ENCODE measurements at places on chromosomes 4 and X.

- DNase-seq: no peak
Observed at GRCh38 chr4:74449571-74450297, 4.8 kb downstream of the AREG start.

- no peak for DNase-seq
Observed at GRCh38 chr4:73710094-73710493, 30.3 kb upstream of the CXCL8 start.

DNA sequence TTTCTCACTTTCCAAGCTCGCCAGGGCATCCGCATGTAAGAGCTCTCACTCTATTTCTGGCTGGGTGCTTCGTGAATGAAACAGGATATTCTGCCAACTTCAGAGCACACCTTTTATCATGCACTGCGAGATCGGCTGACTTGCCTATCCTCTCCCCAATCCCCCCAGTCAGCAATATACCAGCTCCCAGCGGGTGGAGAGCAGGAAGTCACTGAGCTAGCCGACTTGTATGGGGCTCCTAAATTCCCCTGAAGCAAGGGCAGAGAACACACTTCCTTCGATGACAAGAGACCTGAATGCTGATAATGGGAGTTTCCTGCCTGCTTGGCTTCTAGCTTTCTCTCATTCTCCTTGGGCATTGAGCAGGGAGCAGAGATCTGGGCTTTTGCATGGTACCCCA is 33.8 kb upstream of the MAMLD1 start:
- no peak for DNase-seq

DNA sequence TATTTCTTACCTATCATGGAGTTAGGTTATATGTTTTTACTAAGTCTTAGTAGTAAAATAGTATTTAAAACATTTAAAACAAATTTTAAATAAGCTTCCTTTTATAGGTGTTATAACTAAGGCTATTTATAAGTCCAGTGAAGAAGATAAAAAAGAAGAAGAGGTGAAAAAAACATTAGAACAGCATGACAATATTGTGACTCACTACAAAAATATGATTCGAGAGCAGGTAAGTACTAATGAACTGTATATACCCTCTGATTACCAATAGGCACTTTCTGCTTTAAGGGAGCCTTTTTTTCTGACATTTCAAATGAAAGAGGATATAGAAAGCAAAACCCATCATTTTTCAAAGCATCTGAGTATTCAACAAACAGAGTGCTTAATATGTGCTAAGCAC is 76.6 kb downstream of the USO1 start:
- DNase-seq: no peak

- DNase-seq: no peak
Observed at GRCh38 chrX:30905321-30905720, 16.3 kb upstream of the TAB3 start.

GRCh38 chr4:14716691-14717090 is 285.6 kb upstream of the CPEB2 start:
- no peak for DNase-seq

- DNase-seq: peak; percentile 33
Observed at GRCh38 chrX:102155806-102156179, at the start of gene BEX5. TSS of gene BEX5 (minus strand) at chrX:102155977. CDS start at chrX:102154265, 1,712 bp downstream.

- DNase-seq: no peak
Observed at GRCh38 chrX:97326456-97326855, 442.7 kb downstream of the RPA4 start.

DNA sequence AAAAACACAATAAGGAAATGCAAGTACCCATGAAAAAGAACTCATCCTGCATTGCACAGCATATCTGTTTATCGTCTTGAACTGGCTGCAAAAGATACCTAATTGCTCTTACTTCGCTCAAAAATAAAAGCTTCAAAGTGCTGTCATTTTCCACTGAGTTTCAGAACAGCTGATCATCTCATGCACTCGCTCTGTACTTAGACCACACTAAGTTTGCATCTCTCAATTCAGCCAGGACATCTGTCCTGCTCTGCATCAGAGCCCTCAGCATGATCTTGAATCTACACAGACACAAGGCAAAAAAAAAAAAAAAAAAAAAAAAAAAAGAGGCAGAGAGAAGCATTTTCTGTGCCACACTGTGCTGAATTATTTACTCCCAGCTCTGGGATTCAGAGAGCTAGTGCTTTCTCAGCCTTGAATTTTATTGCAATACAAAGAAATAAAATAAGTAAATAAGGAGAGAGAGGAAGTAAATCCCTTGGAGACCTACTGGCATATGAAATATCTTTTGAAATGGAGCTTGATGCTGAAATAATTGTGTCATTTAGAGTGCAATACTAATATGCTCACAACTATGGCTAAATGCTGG is 81.3 kb downstream of the PPP1R2C start:
- DNase-seq: no peak

DNA sequence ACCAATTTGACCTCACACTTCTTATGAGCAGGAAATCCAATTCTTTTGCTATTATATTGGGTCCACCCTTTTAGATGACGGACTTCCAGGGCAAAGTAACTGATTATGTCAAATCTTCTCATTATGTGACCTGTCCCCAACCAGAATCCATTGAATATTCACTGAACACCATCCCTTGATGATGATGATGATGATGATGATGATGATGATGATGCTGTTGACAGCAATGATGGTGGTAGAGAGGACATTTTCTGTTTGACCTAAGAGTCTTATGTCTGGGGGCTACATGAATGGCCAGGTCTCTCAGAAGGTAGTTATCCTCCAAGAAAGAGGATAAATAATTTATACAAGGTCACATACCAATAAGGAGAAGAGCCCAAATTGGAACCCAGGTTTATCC is 5.2 kb downstream of the TCEAL8 start:
- DNase-seq: no peak

DNA sequence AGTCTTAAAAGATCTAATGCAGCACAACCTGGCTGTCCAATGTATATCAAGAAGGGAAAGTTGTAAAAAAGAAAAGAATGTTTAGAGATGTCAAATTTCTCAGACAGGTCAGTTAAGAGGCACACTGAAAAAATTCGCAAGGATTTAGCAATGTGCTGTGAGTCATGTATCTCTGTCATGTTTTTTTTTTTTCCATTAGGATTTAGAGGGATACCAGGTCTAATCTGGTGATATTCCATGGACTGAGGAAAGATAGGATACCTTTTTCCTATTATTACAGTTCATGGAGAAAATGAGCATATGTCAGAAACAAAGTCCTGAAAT is 815.4 kb upstream of the PCDH10 start:
- no peak for DNase-seq
